ENCODE measurements at places on chromosomes 7 and 10.

DNA sequence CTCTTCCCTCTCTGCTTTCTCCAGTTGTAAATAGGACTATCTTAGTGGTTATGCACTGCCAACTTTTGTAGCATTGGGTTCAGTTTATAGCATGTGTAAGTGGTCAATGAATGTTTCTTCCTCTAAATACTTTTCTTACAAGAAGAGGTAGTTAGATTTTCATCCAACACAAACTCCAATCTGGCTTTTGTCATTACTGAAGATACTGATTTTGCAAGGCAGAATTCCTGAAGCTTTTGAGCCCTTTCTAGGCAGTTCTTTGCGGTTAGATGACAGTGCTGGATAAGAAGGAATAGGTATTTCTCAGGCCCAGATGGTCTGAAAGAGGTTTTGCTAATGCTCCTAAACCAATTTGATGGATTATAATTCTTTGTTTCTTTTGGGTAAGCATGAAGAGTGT, 60.5 kb downstream of the BICC1 start:
- DNase-seq: no peak

GRCh38 chr7:92614660-92615174, 24.5 kb upstream of the FAM133B start:
- DNase-seq: peak; percentile 46

DNA sequence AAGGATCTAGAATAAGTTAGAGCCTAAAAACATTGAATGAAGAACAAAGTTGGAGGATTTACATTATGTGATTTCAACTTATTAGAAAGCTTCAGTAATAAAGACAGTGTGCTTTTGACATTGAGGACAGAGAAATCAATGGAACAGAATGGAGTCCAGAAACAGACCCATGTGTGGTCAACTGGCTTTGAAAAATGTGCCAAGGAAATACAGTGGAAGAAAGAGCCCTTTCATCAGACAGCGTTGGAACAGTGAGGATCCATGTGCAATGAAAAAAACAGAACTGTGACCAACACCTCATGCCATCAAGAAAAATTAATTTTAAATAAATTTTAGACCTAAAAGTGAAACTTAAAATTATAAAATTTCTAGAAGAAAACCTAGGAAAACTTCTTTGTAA, 50.6 kb upstream of the LRRC18 start:
- no peak for DNase-seq

- DNase-seq: no peak
These were observed 16.8 kb upstream of the LRRC72 start for GRCh38 chr7:16509829-16510228.

GRCh38 chr7:3866277-3866676, 565.2 kb downstream of the SDK1 start:
- no peak for DNase-seq

GRCh38 chr7:26618449-26618848, 245.9 kb downstream of the SKAP2 start:
- no peak for DNase-seq

GRCh38 chr10:78630944-78631838, 437.6 kb upstream of the ZMIZ1 start:
- DNase-seq: no peak

GRCh38 chr7:92025260-92025659, 84.6 kb downstream of the AKAP9 start:
- DNase-seq: peak; percentile 26

GRCh38 chr7:55309040-55309991, 55.8 kb upstream of the LANCL2 start:
- DNase-seq: no peak

DNA sequence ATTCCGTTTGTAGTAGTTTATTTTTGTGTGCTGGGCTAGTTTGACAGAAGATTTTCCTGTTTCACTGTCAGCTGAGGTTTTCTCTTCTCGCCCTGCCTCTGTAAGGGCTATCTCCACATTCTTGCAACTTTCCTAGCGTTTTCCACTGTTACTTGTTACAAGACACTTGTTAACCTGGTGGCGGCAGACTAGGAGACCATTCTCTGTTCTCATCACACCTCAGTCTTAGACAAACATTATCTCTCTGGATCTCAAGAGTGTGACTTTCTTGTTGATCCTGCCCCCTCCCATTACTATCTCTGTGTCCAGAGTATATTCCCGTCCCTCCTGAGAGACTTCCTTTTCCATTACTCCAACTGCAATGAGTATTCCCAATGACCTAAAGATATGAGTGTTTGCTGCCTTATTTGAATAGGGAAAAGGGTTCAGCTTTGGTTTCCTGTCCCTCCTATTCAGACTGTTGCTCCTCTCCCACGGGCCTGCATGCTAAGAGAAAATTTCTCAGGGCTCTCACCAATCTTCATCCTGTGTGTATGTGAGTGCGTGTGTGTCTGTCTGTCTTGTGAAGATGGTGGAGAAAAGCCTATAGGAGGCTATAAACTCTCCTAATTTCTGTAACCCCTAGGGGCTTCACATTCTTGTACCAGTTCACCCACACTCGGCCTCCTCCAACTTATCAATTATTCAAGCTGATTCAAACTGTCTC, 722.4 kb upstream of the POT1 start:
- no peak for DNase-seq

DNA sequence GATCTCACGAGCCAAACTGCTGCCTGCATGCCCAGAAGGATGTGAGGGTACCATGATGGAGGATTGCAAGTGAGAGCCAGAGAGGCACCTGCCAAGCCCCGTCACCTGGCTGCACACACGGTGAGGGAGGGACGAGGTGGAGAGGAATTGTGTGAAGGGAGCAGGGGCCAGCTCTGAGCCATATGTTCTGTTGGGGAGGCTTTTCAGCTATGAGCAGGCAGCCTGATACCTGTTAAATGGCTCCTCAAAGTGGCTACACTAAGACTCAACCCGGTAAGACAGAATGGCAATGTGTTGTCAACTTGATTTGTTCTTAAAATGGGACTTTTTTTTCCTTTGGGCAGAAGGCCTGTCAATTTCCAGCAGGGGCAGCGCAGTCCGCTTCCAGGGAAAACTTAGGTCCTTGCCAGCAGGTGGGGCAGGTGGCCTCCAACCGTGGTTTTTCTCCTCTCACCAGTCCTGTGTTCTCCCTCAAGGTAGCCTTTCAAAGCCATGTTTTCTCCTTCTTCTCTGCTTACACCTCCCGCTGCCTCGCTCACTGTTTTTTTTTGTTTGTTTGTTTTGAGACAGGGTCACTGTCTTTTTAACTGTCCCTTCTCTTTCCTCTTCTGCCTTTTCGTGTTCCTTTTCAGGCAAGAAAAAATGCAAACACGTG, 57.7 kb upstream of the ZNRF2 start:
- no peak for DNase-seq

DNA sequence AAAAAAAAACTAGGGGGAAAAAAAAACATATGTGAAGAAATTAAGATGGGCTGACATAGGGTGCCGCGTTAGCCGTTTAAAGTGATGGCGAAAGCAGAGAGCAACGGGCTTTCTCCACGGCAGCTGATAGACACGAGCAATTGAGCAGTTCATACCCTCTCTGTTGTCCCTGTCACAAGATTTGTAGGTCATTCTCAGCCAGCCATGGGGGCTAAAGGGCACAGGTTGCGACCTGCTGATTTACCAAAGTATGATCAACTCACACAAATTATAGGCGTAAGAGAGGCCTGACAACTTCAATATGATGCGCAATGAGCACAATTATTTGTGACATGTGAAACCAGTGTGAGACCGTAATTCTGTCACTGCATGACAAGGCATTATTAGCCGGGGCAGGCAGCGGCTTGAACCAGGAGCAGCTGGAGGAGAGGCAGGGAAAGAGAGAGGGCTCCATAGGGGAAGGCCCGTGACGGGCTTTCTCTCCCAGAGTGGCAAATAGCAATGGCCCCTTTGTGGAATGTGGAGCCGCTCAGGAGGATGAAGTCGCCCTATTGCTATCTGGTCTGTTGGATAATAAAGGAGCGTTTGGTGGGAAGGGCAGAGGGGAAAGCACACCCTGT, 195.1 kb upstream of the HABP2 start:
- DNase-seq: no peak

GRCh38 chr7:159271781-159272180, 127.1 kb upstream of the VIPR2 start:
- DNase-seq: no peak

DNA sequence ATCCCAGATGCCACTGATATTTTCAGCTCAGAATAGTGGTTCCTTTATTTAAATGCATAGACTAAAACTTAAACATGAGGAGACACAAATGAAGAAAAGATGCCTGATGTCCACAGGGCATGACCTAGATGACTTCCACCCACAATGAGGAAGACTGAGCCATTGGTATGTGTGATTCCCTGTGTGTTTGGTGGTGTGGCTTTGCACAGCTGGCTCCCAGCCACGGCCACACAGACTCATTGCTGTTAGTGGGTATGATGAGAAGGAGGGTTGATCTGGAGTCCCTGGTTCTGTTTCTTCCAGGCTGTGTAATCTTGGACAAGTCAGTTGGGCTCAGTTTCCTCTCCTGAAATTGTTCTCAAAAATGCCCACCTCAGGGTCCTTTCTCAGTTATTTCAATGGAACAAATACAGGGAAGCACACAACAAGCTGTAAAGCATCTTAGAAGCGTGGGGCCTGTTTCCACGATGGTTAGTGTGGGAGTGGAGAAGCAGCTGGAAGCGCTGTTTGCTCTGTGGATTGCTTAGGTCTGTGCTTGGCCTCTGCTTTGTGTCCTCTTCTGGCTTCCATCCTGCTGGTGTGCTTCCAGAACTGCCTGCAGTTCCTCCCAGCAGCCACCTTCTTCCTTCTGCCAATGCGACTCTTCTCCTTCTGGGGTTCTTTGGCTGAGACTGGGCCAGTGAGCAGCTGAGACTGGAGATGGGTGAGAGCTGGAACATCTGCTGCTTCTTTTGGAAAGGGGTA, 303.7 kb downstream of the BMPER start:
- DNase-seq: no peak

DNA sequence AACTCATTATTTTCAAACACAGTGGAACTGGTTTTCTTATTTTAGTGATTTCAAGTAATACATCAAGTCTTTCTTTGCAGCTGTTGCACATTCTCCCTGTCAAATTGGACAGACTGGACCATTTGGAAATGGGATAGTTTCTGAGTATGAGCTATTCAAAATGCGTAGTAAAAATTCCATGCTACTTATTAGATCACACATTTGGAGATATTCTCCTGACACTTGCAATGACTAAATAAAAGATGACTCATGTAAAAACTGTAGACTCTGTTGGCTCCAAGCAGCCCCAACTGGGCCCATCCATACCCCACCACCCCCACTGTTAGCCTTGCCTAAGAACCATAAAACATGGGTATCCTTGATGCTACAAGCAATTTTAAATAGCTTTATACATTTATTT, 25.9 kb upstream of the BICC1 start:
- no peak for DNase-seq

DNA sequence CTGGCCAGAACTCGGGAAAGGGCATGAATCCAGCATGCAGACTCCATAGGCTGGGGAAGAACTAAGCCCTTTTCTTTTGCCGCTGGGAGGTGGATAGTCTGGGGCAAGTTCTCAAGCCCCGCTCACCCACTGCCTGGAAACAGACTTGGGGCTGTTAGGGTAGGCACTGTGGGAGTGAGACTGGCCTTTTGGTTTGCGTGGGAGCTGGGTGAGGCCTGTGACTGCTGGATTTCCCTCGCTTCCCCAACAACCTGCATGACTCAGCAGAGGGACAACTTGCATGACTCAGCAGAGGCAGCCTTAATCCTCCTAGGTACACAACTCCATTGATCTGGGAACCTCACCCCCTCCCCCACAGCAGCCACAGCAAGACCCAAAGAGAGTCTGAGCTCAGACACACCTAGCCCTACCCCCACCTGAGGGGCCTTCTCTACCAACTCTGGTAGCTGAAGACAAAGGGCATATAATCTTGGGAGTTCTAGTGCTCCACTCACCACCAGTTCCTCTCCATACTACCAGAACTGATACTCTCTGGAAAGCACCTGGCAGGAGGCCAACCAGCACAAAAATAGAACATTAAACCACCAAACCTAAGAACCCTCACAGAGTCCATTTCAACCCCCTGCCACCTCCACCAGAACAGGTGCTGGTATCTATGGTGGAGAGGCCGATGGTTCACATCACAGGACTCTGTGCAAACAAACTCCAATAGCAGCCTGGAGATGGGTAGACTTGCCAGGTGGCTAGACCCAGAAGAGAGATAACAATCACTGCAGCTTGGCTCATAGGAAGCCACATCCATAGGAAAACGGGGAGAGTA, 81.4 kb upstream of the LAMB4 start:
- peak; percentile 42 for DNase-seq

DNA sequence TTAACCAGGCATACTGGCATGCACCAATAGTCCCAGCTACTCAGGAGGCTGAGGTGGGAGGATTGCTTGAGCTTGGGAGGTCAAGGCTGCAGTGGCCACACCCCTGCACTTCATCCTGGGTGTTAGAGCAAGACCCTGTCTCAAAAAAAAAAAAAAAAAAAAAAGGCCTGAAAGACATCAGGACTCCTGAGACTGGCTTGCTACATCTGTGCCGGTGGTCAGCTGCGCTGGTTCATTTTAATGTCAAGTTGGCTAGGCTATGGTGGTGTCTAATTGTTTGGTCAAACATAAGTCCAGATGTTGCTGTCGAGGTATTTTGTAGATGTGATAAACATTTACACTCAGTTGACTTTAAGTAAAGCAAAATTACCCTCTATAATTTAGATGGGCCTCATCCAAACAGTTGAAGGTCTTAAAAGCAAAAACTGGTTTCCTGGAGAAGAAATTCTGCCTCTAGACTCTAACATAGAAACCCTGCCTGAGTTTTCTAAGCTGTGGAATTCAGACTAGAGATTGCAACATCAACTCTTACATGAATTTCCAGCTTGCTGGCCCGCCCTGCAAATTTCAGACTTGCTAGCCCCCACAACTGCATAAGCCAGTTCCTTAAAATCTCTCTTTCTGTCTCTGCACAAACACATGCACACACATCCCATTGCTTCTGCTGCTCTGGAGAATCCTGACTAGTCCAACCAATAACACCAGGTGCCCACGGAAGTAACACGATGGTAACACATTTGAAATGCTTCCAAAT, 18.2 kb downstream of the MYOF start:
- peak; percentile 83 for DNase-seq

DNA sequence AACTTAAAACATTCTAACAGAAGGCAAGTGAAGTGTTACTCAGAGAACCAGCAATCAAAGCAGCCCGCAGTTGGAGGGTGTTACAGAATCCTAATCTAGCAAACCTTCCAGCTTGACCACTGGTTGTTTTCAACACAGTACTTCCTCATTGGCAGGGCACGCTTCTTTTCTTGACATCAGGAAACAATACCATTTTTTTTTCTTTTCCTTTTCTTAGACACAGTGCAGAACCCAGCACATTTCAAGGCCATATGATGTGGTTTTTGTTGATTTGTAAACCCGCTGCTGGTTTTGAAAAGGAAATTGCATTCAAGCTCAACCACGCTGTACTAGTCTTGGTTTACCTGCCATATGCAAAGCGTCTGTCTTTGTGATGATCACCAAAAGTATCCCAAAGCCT, 33.4 kb downstream of the RHOBTB1 start:
- DNase-seq: no peak

GRCh38 chr7:30351724-30352123, 67.3 kb downstream of the ZNRF2 start:
- DNase-seq: no peak

Data from mesenchymal stem cell (in vitro differentiated cells and primary cell).